ENCODE measurements at places on chromosomes 1 and 21.

- no peak for DNase-seq
These were observed 89.1 kb upstream of the WDR26 start for GRCh38 chr1:224523676-224524075.

DNA sequence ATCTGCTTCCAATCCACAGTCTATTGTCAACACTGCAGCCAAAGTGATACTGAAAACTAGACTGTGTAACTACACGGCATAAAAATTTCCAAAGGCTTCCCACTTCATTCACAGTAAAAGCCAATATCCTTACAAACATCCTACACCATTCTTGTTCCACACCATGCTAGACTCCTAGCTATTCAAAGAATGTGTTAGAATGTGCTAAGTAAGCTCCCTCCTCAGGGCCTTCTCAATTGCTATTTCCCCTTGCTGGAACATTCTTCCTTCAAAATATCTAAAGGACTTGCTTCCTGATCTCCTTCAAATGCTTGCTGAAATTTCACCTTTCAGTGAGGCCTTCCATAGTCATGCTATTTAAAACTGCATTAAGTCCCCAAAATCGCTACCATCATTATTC, 228.1 kb downstream of the AKT3 start:
- no peak for DNase-seq

DNA sequence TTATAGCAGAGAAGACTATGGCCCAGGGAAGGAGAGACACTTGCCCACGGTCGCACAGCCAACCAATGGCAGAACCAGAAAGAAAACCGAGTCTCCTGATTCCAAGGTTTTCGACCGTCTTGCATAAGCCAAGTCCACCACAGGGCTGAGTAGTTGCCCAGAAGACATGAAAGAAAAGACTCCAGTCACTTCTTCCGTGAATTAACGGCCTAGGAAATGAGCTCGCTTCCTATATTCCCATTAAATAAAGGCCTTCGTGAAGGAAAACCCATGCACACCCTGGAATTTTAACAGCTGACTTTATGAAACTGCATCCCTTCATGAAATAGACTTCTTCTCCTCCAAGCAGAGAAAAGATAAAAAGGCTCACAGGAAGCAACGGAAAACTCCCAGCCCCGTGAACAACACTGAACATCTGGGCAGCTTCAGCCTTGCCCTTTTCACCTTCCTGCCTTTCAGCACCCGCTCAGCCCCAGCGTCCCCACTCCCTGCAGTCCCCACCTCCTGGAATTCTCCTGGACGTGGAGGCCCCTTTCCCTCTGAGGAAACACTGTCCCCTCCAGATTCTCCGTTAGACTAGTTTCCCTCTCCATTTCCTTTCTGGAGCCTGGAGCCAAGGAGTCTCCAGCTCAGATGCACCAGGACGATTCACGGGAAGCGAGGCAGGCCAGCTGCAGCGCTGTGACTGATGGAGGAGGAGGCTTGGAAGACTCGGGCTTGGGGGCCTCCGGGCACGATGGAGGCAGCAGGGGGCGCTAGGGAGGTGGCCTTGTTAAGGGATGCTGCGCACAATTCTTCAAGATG, 2.7 kb upstream of the MYOC start:
- DNase-seq = no peak

GRCh38 chr1:112356765-112357164, 39.2 kb upstream of the CTTNBP2NL start:
- DNase-seq = no peak

- peak; percentile 79 for DNase-seq
These were observed 554 bp upstream of the SLC39A1 start for GRCh38 chr1:153963850-153964331.

DNA sequence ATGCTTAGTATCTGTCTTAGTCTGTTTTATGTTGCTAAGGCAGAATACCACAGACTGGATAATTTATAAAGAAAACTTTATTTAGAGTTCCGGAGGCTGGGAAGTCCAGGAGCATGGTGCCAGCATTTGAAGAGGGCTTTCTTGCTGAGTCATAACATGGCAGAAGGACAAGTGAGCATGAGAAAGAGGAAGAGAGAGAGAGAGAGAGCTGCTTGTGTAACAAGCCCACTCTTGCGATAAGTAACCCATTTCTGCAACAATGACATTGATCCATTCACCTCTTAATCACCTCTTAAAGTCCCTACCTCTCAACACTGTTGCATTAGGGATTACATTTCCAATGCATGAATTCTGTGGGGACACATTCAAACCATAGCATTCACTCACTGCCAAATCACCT, 11.7 kb upstream of the MYOCOS start:
- no peak for DNase-seq

- DNase-seq = no peak
These were observed 63.6 kb downstream of the EPHB2 start for GRCh38 chr1:22773981-22774832.

DNA sequence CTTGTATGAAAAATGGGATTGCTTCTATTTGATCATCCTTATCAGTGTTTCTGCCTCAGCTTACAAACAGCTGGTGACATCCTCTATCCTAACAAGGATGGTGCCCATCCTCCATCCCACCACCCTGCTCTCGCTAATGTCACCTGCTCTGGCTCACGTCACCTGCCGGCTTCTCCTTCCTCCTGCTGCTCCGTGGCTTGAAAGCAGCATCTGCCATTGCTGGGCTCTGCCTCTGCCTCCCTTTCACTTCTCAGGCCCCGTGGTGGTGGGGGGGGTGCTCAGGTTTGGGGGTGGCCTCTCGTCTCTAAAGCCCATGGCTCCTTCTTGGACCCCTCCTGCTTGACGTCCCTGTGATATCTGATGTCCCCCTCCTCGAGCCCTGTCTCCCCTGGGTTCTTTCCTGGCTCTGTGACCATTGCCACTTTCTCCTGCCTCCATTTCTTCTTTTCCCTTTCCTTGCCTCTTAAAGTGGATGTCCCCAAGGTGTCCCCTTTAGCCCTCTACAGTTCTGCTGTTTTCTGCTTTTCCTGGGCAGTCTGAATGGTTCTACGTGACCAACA, 135.5 kb upstream of the ERRFI1 start:
- DNase-seq = no peak

GRCh38 chr1:169363046-169363730, 4.4 kb downstream of the NME7 start:
- peak; percentile 31 for DNase-seq

DNA sequence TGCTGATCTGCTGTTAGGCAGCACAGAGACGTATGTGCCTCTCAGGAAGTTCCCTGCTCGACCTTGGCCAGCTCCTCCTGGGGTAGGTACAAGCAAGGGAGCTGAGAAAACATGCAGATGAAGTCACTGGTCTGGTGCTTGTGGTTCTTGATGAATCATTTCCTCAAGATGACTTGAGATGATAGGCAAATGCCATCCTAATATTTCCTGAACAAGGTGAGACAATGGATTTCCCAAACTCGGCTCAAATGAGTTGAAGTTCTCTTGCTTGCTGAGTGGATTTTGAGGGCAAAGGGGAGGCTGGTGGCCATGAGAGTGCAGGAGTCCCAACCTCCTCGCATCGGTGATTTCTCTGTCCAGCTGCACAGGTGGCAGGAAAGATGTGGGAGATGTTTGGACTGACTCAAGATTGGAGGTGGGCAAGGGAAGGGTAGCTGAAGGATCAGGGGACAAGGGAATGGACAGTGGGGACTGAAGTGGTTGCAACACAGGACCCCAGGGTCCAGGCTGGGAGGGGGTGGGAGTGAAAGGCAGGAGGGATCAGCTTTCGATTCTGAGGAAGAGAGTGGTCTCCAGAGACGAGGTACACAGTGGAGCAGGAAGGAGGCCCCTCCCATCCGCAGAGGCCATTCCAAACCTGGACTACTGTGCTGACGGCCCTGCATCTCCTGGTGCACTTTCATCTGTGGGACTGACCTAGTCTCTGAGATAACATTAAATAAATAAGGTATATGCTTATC, 63.9 kb downstream of the CAPN2 start:
- DNase-seq = peak; percentile 90
